ENCODE measurements at places on chromosomes 13 and 19. TPM values are rescaled to one million over a fixed set of nuclear protein-coding genes. Genes with fewer than 3 reads are reported as not detected.

DNA sequence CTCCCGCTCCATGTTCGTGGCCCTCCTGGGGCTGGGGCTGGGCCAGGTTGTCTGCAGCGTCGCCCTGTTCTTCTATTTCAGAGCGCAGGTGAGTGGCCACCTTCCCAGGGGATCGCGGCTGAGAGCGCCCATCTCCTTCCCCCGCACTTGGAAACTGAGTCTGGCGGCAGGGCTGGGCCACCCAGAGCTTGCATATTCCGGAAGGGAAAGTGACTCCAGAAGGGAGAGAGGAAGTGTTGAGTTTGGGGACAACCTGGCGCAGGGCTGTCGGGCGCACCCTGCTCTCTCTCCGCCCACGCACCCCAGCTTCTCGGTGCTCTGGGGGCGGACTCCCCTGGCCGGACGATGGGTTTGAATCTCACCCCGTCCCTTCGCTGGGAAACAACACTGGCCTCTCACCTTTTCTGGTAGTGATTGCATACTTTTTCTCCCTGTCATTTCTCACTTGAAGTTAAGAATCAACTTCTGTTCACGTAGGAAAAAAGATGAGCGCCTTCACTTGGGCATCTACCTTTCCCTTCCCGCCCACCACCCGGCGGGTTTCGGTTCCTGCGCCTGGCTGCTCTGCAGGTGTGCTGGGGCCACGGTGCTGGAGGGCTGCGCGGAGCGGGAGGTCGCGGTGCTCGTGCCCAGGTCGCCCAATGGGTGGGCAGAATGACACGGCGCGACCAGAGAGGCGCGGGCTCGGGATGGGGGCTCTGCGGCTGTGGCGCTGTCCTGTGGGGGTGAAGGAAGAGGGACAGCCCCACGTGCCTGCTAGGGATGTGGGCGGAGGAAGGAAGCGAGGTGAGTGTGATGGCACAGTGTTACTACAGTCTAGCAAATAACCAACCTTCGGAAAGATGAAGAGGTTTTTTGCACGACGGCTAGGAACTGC is 721 bp downstream of the TNFSF11 start:
- DNase-seq = no peak

- no peak for DNase-seq
Measured at GRCh38 chr13:113915012-113915763, 51.3 kb upstream of the GAS6 start.

- no peak for DNase-seq
Measured at GRCh38 chr13:85808811-85809210, 9.6 kb upstream of the SLITRK6 start.

DNA sequence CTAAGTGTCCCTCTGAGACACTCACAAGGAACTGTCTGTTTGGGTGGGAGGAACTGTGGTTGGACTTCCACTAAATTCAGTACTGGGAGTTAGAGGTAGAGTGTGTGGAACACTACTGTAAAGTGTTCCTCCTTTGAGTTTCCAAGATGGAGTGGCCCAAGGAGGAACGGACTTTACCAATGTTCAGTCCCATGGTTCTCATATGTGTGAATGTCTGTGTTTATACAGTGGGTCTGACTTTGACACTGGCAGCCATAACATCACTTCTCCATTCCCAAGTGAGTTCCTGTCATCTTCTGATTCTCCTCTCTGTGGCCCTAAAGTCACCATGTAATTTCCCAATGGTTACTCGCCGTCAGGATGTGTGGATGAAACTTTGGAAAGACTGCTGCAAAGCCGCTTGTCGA is 136.8 kb upstream of the SERP2 start:
- DNase-seq = no peak

- no peak for DNase-seq
Measured at GRCh38 chr13:50484472-50485113, 358.9 kb downstream of the DLEU7 start.

Gene ZNF85
- 14.0 TPM for total RNA-seq

DNA sequence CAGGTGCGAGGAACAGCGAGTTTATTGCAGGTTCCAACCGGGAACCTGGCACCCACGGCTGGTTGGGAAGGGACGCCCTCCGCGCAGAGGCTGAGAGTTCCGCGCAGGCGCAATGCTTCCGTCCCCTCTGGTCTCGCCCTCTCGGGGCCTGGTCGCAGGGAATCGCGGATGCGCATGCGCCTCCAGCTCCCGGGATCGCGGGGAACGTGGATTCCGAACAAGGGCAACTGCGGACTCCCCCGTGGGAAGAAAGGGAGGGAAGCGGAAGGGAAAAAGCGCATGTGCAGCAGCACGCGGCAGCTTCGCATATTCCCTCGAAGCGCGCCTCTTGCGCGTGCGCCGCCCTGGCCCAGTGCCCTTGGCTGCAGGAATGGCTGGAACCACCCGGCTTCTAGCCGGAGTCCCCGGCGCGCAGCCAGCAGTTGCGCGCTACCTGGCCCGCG is 1.1 kb downstream of the TSSK6 start:
- no peak for DNase-seq

DNA sequence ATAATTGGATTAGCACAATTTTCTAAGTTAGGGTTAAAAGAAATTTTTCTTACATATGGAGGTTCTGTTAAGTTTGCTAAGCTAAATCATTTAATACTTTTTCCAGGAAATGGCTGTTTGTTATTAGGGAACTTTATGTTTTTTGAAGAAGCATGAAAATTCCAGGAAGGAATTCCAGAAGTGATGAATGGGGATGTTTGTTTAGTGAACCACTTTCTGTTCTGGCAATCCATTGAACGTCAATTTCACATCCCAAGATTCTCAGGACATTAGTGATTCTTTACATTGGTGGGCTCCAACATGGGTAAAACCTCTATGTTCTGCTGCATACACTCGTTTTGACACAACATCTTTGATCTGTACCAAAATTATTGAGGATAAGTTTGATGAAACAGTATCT is 534.4 kb downstream of the IRS2 start:
- DNase-seq = no peak

GRCh38 chr19:57008432-57008831 is 111.4 kb upstream of the USP29 start:
- no peak for DNase-seq

Gene ODAD3
- 0.75 TPM for total RNA-seq

GRCh38 chr13:33782631-33783030 is 35.3 kb upstream of the RFC3 start:
- DNase-seq = no peak

Gene LILRA1
- total RNA-seq = not detected

DNA sequence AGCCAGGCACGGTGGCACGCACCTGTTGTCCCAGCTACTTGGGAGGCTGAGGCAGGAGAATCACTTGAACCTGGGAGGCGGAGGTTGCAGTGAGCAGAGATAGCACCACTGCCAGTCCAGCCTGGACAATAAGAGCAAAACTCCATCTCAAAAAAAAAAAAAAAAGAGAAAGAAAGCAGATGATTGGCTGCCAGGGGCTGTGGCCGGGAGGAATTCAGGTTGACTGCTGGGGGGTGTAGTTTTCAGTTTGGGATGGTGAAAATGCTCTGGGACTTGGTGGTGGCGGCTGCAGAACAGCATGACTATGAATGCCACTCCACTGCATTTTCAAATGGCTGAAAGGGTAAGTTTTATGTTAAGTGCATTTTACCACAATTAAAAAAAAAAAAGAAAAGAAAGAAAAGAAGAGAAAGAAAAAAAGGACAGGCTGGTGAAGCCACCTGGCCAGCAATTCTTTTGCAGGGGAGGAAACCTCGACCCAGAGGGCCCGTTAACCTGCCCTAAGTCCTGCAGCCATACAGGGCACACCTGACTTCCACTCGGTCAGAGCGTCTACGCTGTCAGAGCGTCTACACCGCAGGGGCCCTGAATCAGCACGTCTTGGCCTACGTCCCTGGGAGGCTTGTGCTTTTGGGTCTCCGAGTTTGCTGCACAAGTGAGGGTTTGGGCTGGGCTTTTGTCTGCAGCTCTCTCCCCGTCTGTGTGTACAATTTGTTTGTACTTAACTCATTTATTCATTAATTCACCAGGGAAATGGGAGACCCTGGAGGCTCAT is 3.6 kb downstream of the ISOC2 start:
- no peak for DNase-seq

Gene HPN
- total RNA-seq = not detected

GRCh38 chr19:20607943-20608342 is 42.4 kb upstream of the ZNF737 start:
- no peak for DNase-seq

DNA sequence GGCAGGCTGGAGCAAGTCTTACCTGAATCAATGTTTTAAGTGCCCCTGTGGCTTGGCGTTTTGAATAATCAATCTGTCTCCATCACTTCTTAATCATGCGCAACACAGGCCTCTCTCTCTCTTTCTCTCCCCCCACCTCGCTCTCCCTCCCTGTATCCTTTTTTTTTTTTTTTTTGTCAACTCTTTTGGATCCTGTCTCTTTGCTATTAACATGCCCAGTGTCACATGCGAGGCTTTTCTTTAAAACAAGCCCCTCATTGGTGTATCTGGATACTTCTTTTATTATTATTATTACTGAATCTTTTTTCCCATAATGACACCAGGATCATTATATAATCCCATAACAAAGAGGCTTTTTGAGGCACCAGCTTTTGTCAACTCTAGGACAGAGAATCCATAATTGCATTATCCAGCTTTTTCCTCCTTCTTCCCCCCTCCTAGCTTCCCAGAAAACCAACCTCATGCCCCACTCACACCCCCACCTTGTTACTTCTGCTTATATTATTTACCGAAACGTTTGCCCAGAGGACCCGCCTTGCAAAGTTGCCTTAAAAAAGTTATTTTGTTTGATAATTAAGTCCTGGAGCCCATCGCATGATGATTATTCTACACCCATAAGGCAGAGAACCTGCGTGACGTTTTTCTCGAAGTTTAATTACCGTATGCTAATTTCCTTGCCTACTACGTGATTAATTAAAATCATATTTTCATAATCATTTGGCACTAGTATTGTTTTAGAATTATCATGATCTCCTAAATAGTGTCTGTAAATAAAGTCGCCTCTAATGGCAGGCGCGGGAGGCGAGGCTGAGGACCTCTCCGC is 148.1 kb upstream of the ZNF536 start:
- no peak for DNase-seq

DNA sequence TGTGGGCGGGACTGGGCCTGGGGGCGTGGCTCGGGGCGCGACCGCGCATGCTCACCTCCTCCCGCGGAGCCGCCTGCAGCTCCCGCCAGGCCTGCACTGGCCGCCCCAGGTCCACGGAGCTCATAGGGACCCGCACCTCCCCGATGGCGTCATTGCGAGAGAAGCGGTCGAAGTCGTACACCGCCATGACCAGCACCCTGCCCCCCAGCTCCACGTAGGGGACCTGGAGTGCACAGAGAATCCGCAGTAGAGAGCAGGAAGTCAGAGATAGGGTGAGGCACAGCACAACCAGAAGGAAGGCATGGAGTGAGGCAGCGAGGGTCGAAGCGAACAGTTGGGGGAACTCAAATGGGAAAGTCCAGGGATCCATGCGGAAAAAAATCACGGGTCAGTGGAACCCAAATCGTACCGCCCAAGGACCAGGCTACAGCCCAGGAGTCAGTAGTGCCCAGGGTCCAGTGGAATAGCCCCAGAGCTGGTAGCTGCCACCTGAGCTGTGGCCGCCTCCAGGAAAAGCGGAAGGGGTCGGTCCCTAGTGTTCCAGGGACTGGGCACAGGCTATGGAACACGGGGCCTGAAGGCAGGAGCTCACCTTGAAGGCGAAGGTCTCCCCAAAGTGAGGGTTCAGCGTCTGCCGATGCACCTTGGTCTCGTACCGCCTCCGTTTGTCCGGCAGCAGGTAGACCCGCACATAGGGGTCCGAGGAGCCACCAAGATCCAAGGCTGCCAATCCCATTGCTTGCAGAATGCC is 4.8 kb downstream of the SYT5 start:
- no peak for DNase-seq

Gene SEMA6B
- total RNA-seq = 9.7 TPM

Gene NBEA
- total RNA-seq = 0.51 TPM

Gene KLK2
- total RNA-seq = not detected

All from LHCN-M2 (cell line).